ENCODE measurements at places on chromosomes 16 and 17. TPM values are rescaled to one million over a fixed set of nuclear protein-coding genes. Genes with fewer than 3 reads are reported as not detected.

- H3K4me1 ChIP-seq: peaks cover 86% of the 10 kb centered on the region
- no peaks in the 10 kb centered on the region for H3K36me3 ChIP-seq
- no peak overlapping the region for H3K27ac ChIP-seq
- no peak for DNase-seq
Observed at GRCh38 chr17:40319651-40320540, 10.9 kb downstream of the RARA start.

- H3K4me3 ChIP-seq: no peak overlapping the region
- no peak overlapping the region for H3K27ac ChIP-seq
- H3K27me3 ChIP-seq: no peaks in the 10 kb centered on the region
- peaks cover 70% of the 10 kb centered on the region for H3K4me1 ChIP-seq
Observed at GRCh38 chr16:2160915-2161551, 5.5 kb downstream of the TRAF7 start.

- H3K36me3 ChIP-seq: peaks cover 78% of the 10 kb centered on the region
- H3K4me3 ChIP-seq: no peak overlapping the region
- DNase-seq: no peak
- no peaks in the 10 kb centered on the region for H3K27me3 ChIP-seq
- peaks cover 28% of the 10 kb centered on the region for H3K4me1 ChIP-seq
Observed at GRCh38 chr16:23682181-23682580, 3.5 kb downstream of the PLK1 start.

DNA sequence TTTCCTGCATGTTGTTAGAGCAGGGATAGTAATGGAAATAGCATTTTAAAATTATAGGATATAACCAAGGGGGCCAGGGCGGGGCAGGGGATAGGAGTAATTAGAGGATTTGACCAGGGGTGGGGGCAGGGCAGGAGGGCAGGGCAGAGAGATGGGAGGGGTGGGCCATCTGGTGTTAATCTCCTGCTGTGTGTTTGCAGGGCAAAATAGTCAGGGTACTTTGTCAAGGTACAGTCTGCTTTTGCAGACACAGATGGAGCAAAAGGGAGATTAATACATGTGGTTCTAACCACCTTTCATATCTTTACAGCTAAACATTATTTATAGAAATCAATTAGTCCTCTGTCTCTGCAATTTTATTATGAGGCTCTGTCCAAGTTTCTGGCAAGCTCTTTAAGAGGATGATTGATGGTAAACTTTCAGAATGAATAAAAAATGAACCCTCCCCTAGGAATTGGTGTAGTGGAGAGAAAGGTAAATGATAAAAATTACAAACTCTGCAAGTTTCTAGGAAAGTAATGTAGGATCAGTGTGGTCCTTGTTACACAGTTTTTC is 6.6 kb downstream of the ANKFN1 start:
- no peaks in the 10 kb centered on the region for H3K36me3 ChIP-seq
- H3K27ac ChIP-seq: no peak overlapping the region
- H3K4me1 ChIP-seq: no peaks in the 10 kb centered on the region
- H3K4me3 ChIP-seq: no peak overlapping the region

The PLXDC1 gene
- total RNA-seq: not detected

GRCh38 chr17:52149626-52150025 is 8.9 kb downstream of the CA10 start:
- H3K27me3 ChIP-seq: no peaks in the 10 kb centered on the region
- no peak for DNase-seq
- H3K36me3 ChIP-seq: no peaks in the 10 kb centered on the region
- H3K4me1 ChIP-seq: no peaks in the 10 kb centered on the region
- no peak overlapping the region for H3K27ac ChIP-seq
- H3K4me3 ChIP-seq: no peak overlapping the region
